GM23248 (cell line): ENCODE measurements at places on chromosomes 6 and 20. TPM values are rescaled to one million over a fixed set of nuclear protein-coding genes. Genes with fewer than 3 reads are reported as not detected.

Gene SALL4
- not detected in 2 replicates for polyA plus RNA-seq

Gene BPIFB4
- polyA plus RNA-seq = not detected in 2 replicates

Gene ARMC2
- polyA plus RNA-seq = 2.5 and 4.4 TPM in 2 replicates

Gene TNFRSF21
- 8.4 and 8.9 TPM in 2 replicates for polyA plus RNA-seq

Gene SYNDIG1
- 0.91 and 1.6 TPM in 2 replicates for polyA plus RNA-seq

Gene UNC93A
- polyA plus RNA-seq = not detected in 2 replicates

Gene CNBD2
- polyA plus RNA-seq = 0.28 and 1.7 TPM in 2 replicates

Gene IL17A
- not detected in 2 replicates for polyA plus RNA-seq

Gene AVP
- not detected in 2 replicates for polyA plus RNA-seq

Gene ANKEF1
- polyA plus RNA-seq = 0.06 TPM in 2 replicates

Gene FAM83B
- not detected in 2 replicates for polyA plus RNA-seq

Gene MUC22
- polyA plus RNA-seq = not detected in 2 replicates

Gene ZBTB22
- polyA plus RNA-seq = 9.8 and 11.2 TPM in 2 replicates

Gene SAMD3
- polyA plus RNA-seq = 0.73 and 1.2 TPM in 2 replicates

Gene SEMG1
- not detected in 2 replicates for polyA plus RNA-seq

Gene ARFGEF3
- 0.06 TPM in 2 replicates for polyA plus RNA-seq

Gene EFCAB8
- not detected in 2 replicates for polyA plus RNA-seq

Gene TSPO2
- polyA plus RNA-seq = not detected in 2 replicates

Gene DUSP22
- 15.7 and 18.1 TPM in 2 replicates for polyA plus RNA-seq

Gene SPATS1
- polyA plus RNA-seq = not detected in 2 replicates

Gene MED20
- polyA plus RNA-seq = 24.2 and 25.5 TPM in 2 replicates

Gene TRIM10
- not detected in 2 replicates for polyA plus RNA-seq

Gene TOMM6
- 204 and 205 TPM in 2 replicates for polyA plus RNA-seq

Gene TOMM34
- polyA plus RNA-seq = 63.4 and 69.9 TPM in 2 replicates

Gene OARD1
- 18.6 TPM in 2 replicates for polyA plus RNA-seq

Gene PTGIS
- polyA plus RNA-seq = 109 and 114 TPM in 2 replicates

Gene BTN1A1
- polyA plus RNA-seq = not detected in 2 replicates

Gene KCNQ5
- polyA plus RNA-seq = 4.9 and 5.7 TPM in 2 replicates

Gene CNR1
- polyA plus RNA-seq = not detected in 2 replicates

Gene PRSS35
- polyA plus RNA-seq = not detected in 2 replicates

Gene ULBP2
- polyA plus RNA-seq = 29.5 and 30.1 TPM in 2 replicates

Gene IL20RA
- not detected in 2 replicates for polyA plus RNA-seq
